ENCODE measurements at places on chromosomes 13 and 19.

- peaks cover 13% of the 10 kb centered on the region for H3K27me3 ChIP-seq
- H3K4me3 ChIP-seq = no peak overlapping the region
- H3K36me3 ChIP-seq = no peaks in the 10 kb centered on the region
- no peak overlapping the region for H3K27ac ChIP-seq
- DNase-seq = no peak
Measured at GRCh38 chr13:31051999-31052398, 109.7 kb downstream of the HSPH1 start.

- H3K27me3 ChIP-seq = no peaks in the 10 kb centered on the region
- H3K36me3 ChIP-seq = peaks cover 10% of the 10 kb centered on the region
- DNase-seq = peak; percentile 84
- H3K4me1 ChIP-seq = peaks cover 33% of the 10 kb centered on the region
- H3K4me3 ChIP-seq = peak overlapping the region; percentile 60
Measured at GRCh38 chr13:40102854-40103253, 447.4 kb downstream of the COG6 start.

- DNase-seq = no peak
- H3K36me3 ChIP-seq = no peaks in the 10 kb centered on the region
- no peaks in the 10 kb centered on the region for H3K27me3 ChIP-seq
- no peaks in the 10 kb centered on the region for H3K4me1 ChIP-seq
- no peak overlapping the region for H3K27ac ChIP-seq
Measured at GRCh38 chr19:32497391-32497790, 83.6 kb upstream of the PDCD5 start.

- no peaks in the 10 kb centered on the region for H3K27me3 ChIP-seq
- DNase-seq = no peak
- H3K4me3 ChIP-seq = no peak overlapping the region
- H3K36me3 ChIP-seq = no peaks in the 10 kb centered on the region
Measured at GRCh38 chr13:101730420-101731000, 278.0 kb downstream of the ITGBL1 start.

- no peak overlapping the region for H3K4me3 ChIP-seq
- no peaks in the 10 kb centered on the region for H3K4me1 ChIP-seq
- H3K36me3 ChIP-seq = peaks cover 23% of the 10 kb centered on the region
Measured at GRCh38 chr19:52520013-52520412, 7.5 kb upstream of the ZNF808 start.

- H3K4me1 ChIP-seq = peaks cover 28% of the 10 kb centered on the region
- no peaks in the 10 kb centered on the region for H3K27me3 ChIP-seq
- H3K36me3 ChIP-seq = no peaks in the 10 kb centered on the region
- peak overlapping the region; percentile 80 for H3K27ac ChIP-seq
- DNase-seq = no peak
Measured at GRCh38 chr13:30429721-30430694, 7.7 kb downstream of the UBE2L5 start.

Measured in activated naive CD8-positive, alpha-beta T cell treated with anti-CD3 and anti-CD28 coated beads for 36 hours (primary cell).